Neural crest cell (in vitro differentiated cells): ENCODE measurements at places on chromosomes 2 and 18. TPM values are rescaled to one million over a fixed set of nuclear protein-coding genes. Genes with fewer than 3 reads are reported as not detected.

GRCh38 chr2:239309398-239310245, 91.2 kb downstream of the HDAC4 start:
- no peak for DNase-seq

Gene DSG1
- total RNA-seq = not detected in 2 replicates

DNA sequence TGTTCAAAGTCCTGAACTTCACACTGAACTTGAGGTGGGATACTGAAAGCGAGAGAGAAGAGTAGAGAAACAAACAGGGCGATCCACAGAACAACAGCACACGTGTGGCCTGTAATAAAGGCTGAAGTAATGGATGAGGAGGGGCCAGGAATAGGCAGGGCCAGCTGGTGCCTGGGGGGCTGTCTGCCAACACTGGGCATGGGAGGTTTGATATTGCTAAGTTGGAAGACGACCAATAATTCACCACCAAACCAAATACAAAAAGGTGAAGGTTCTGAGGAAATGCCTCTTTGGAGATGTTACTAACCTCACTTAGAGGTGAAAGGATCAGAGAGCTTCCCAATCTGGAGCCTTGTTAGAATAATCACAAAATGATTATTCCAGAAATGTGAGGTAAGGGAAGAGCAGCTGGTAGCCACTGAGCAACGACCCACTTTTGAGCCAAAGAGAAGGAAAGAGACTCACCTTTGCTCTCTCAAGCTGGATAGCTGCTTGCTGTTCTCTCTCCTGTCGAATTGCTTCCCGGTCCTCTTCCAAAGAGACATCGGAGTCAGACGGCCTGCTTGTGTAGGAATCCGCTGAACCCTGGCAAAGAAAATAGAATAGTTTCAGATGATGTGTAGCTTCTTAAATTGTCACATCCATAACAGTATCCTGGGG, 54.7 kb upstream of the ARL5A start:
- no peak for DNase-seq

Gene KLHL29
- total RNA-seq = 7.3 and 8.4 TPM in 2 replicates

DNA sequence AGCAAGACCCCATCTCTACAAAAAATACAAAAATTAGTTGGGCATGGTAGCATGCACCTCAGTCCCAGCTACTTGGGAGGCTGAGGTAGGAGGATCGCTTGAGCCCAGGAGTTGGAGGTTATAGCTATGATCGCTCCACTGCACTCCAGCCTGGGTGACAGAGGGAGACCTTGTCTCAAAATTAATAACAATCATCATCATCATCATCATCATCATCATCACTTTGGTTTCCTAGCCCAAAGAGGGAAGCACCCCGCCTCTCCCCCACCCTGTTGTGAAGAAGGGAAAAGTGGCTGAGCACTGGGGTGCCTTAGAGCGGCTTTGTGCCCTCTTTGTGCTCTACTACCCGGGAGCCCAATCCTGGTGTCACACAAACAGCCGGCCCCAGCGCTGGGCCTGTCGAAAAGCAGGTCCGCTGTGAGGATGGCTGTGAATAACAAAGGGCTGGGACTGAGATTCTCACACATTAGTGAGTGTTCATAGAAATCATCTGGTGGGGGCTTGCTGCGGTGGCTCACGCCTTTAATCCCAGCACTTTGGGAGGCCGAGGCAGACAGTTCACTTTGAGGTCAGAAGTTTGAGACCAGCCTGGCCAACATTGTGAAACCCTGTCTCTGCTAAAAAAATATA, 42.6 kb upstream of the ASXL2 start:
- no peak for DNase-seq

DNA sequence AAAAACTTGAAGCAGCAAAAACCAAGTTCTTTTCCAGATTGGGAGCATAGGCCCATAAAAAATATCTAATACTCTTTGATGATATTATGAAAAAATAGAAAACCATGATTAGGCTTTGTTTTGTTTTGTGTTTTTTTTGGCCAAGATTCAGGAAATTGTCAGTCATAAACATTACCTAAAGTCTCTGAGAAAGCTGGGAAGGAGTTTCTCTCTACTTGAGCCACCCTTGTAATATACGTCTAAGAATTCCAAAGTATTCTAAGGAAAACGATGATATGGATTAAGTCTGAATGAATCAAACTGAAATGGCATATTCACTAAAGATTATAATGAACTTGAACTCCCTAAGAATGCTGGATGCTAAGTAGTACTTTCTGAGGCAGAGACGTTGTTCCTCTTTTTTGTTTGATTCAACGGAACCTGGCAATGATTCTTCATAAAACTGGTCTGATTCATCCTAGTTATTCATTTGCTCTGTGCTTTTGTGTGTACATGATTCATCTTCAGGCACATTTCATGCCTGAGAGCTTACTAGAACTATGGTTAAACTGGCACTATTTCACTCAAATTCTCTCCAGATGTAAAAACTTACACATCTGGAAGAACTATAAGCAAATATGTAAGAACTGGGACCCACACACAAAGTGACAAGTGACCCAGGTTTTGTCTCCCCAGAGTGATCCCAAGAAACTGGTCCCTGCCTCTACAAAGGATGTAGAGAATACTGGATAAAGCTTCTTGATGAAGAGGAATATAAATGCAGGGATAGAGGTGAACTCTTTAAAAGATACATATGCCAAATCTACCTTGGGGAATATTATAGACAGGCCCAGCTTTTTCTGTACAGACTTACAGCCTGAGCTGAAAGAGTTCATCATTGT, 159.7 kb downstream of the DOCK10 start:
- DNase-seq = no peak

Gene FIGN
- total RNA-seq = 57.3 and 58.1 TPM in 2 replicates

DNA sequence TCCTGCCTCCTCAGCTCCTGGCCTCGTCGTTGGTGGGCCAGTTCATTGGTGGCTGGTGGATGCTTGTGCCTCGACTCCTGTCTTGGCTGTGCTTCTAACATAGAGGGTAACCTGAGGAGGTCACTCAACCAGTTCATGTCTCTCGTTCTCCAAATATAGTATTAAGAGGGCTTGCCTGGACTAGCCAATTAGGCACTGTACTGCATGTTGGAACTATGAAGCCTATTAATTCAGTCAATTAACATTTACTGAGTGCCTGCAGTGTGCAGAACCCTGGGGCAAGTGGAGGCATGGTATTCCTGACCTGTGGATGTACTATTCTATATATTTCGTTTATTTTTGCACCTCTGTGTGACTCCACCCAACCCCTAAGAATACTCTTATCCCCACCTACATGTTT, 89.9 kb upstream of the PELI1 start:
- DNase-seq = no peak

DNA sequence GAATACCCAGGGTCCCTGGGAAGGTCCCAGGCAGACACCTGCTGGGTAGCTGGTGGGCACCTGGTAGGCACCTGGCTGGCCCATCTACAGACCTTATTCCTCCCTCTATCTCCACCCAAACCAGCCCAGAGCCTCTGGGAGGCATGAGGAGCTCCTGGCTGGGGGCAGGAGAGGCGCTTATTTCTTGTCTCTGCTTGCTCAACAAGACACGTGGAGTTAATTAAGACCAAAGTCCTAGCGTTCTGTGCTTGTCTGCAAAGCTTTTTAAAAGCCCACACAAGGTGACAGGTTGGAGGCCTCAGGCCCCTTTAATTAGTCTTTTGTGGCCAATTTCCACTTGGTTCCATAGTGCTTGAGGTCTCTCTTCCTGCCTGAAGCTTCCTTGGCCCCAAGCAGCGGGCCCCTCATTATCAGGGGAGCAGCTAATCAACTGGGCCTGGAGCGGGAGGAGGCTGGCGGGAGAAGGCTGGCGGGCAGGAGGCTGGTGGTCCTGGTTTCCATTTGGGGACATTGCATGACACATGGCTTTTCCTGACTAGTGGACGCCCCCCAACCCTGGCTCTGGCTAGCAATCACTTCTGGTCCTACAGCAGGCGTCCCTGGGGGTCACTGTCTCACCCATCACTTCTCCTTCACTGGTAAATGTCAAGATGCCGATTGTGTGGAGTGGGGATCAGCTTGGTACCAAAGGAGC, 65.4 kb upstream of the HDAC4 start:
- no peak for DNase-seq

DNA sequence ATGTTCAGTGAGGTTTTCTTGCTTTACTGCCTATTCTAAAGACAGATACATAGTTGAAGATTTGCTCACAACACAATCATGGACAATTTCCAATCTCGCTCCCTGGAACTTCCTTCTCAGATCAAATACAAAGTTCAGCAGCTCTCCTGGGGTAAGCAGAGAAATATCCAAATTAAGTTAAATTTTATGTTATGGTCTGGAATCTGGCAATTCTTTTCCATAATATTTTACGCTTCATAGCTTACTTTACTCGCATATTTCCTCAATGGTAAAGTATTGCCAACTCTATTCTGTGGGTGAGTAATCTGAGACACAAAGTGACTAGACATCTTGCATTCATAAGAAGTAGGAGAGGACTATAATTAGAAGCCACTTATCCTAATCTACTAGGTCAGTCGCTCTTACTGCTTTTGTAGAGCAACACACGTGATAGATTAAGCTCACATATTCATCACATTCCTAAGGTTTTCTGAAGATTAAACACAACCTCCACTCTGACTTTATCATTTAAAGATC, 529.4 kb downstream of the CCDC85A start:
- DNase-seq = no peak

DNA sequence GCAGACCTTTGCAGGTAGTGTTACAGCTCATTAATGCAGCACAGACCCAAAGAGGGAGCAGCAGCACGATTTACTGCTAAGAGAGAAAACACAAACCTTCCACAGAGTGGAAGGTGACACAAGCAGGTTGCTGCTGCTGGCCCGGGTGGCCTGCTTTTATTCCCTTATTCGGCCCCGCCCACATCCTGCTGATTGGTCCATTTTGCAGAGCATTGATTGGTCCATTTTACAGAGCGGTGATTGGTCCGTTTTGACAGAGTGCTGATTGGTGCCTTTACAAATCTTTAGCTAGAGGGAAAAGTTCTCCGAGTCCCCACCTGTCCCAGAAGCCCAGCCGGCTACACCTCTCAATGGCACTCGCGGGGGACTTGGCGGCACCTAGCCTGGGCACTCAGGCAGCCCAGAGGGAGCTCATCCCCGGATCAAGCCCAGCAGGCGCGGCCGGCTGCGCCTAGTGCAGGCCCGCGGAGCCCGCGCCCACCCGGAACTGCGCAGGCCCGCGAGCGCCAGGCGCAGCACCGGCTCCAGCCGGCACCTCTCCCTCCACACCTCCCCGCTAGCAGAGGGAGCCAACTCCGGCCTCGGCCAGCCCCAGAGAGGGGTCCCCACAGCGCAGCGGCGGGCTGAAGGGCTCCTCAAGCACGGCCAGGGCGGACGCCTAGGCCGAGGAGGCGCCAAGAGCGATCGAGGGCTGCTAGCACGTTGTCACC, 825.6 kb upstream of the HS6ST1 start:
- DNase-seq = no peak

Gene SLC25A52
- not detected in 2 replicates for total RNA-seq

DNA sequence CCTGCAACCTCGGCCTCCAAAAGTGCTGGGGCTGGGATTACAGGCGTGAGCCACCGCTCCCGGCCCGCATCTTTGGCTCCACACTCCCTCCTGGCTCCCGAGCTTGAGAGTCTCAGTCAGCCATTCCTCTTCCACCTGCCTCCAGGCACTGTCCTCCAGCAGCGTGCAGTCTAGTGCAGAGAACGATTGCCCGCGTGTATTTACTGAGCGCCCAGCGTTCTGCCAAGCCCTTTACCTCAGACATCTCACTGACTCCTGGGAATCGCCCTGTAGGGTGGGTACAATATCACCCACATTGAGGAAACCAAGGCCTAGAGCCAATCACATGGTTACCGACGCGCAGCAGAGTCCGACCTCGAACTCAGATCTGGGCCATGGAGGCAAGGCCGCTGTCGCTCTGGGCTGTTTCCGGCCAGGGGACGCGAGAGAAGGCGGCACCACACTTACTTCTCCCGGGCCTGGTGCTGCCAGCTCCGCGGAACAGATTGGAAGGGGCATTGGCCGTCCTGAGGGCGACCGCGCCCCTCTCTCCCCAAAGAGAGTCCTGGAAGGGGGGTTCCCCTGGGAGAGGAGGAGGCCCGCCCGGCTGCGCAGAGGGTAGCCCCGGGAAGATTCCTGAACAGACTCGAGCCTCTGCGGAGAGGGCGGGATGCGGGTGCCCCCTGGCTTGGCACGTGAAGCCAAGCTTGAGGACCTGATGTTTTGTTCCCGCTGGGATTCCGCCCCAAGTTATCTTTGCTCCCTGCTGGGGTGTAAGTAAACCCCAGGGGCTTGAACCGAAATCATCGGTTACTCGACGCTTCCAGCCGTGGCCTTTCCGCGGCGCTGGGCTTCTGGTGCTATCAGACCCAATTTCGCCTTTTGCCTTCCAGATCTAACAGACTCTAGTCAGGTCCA, 5.2 kb upstream of the DLX2 start:
- no peak for DNase-seq

Gene LYPD6
- total RNA-seq = 7.1 and 7.3 TPM in 2 replicates

Gene SERPINB5
- total RNA-seq = not detected in 2 replicates

Gene ZNF2
- total RNA-seq = 6.3 and 7.0 TPM in 2 replicates

- no peak for DNase-seq
Measured at GRCh38 chr2:24022975-24023575, 13.2 kb downstream of the MFSD2B start.

Gene ALPP
- total RNA-seq = not detected in 2 replicates

DNA sequence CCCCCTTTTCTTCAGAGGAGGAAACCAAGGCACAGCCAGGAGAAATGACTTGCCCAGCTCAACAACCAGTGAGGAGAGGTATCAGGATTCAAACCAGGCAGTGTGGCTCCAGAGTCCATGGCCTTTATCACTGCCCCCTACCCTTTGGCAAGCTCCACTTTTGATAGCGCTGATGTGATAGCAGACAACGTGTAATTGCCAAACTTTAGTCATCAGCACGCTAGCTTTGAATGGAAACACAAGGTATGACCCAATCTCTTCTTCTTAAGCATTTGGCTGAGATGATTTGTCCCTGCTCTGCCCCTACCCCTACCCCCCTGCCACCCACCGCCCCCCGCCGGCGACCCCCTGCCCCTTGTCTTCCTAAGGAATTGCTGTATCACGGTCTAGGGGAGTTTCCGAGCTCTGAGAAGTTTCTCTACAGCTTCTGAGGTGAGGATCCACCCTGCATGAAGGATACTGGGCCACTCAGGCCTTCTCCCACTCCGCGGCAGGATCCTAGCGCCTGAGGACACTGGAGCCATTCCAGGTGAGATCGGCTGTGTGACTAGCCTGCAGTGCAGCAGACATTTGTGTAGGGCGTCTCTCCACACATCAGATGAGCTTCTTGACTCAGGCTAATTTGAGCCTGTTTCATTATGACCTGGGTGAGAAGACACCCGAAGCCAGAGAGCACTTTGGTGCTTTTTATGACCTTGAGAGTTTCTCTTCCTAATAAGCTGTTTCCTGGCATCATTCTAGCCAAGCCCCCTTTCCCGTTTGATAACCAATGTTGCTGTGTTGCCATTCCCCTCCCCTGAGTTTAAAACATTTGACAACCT, 75.1 kb upstream of the MAP4K4 start:
- no peak for DNase-seq

Gene SMYD1
- total RNA-seq = not detected in 2 replicates

GRCh38 chr2:15614545-15615300, 23.1 kb downstream of the DDX1 start:
- DNase-seq = no peak

DNA sequence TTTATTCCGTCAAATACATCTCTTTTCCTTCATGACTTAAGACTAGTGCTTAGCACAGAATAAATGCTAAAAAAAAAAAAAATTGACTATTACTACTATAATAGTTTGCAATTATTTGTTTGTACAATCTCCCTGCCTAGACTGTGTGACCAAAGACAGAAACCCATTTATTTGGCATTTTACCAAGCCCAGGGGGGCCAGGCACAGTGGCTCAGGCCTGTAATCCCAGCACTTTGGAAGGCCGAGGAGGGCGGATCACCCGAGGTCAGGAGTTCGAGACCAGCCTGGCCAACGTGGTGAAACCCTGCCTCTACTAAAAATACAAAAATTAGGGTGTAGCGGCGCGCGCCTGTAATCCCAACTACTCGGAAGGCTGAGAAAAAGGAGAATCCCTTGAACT, 1.4 kb downstream of the ASB3 start:
- no peak for DNase-seq

Gene CLEC4F
- not detected in 2 replicates for total RNA-seq
